Natural killer cell treated with Interleukin-12 subunit alpha and Interleukin-12 subunit beta and Interleukin-15 and Interleukin-18, amount 100 ng/mL, for 72 hours (primary cell): ENCODE measurements at places on chromosomes 7 and 10. TPM values are rescaled to one million over a fixed set of nuclear protein-coding genes. Genes with fewer than 3 reads are reported as not detected.

Gene RBP3
- not detected for total RNA-seq

Gene IFIT2
- 1.7 TPM for total RNA-seq

Gene CYP2E1
- 0.42 TPM for total RNA-seq

Gene TUBGCP2
- total RNA-seq: 53.3 TPM

Gene ARID5B
- 46.1 TPM for total RNA-seq

Gene WIPF3
- total RNA-seq: not detected

Gene PDZD7
- 0.17 TPM for total RNA-seq

Gene VPS37D
- total RNA-seq: 0.36 TPM

Gene RBM20
- not detected for total RNA-seq

Gene SPAM1
- total RNA-seq: not detected

Gene NKX1-2
- not detected for total RNA-seq

Gene ERVW-1
- not detected for total RNA-seq

Gene CNPY1
- not detected for total RNA-seq

Gene ASB4
- total RNA-seq: not detected

Gene NEBL
- not detected for total RNA-seq

Gene VAX1
- not detected for total RNA-seq
